ENCODE measurements at places on chromosomes 7 and 10. TPM values are rescaled to one million over a fixed set of nuclear protein-coding genes. Genes with fewer than 3 reads are reported as not detected.

DNA sequence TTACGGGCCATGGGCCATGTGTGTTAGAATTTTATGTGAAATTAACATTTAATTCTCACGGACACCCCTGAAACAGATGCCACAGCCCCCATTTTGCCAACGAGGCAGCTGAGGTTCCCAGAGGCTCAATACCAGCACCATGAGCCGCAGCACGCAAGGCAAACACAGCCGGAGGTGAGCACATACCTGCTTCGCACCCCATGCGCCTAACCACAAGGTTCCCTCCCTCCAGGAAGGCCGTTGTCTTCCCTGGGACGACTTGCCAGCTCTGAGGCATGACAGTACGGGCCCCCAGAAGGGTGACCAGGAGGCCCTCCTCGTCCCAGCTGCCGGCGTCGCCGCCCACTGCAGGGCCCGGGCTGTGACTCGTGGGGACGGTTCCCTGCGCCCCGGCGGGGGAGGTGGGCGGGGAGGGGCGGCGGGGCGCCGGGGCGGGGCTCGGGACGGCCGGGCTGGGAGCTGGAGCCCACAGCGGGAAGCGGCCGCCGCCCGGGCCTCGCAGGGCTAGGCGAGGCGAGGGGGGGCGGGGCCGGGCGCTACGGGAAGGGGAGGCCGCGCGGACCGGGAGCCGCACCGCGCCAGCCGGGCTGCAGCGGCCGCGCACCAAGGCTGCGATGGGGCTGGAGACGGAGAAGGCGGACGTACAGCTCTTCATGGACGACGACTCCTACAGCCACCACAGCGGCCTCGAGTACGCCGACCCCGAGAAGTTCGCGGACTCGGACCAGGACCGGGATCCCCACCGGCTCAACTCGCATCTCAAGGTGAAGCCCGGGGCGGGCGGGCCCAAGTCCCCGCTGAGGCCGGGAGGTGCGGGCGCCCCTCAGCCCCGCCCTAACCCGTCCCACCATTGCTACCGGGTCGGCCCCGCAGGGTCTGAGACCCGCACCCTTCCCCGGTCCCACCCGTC, at the start of gene CAV2:
TSS of gene CAV2 (plus strand) at position 571 of the 910 bp plus-strand sequence. CDS start at position 615, 44 bp downstream.
- peak; percentile 92 for ATAC-seq

GRCh38 chr10:104650072-104650471, 9.0 kb downstream of the SORCS3 start:
- no peak for ATAC-seq

DNA sequence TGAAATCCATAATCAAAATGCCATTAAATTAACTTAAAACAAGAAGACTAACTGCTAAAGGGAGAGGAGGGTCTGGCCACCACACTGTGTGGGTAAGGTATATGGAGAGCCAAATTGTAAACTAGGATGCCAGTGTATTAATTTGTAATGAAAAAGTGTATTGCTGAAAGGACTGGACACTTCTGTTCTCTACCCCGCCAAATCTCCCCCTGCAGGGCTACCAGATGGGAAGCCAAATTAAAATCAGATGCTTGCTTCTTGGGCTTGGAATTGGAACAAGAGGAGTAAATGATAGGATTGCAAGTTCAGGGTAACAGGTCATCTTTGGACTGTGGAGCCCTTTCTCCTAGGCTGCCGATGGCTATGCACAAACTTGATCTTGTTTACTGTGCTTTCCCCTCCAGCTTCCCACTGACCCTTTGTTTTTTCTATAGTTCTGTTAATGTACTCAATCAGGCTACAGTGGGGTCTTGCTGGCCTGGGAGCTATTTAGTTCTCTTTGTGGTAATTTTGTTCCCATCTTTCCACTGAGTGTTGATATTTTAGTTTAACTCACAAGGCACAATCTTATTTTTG, 932.1 kb upstream of the C7orf33 start:
- ATAC-seq = no peak

DNA sequence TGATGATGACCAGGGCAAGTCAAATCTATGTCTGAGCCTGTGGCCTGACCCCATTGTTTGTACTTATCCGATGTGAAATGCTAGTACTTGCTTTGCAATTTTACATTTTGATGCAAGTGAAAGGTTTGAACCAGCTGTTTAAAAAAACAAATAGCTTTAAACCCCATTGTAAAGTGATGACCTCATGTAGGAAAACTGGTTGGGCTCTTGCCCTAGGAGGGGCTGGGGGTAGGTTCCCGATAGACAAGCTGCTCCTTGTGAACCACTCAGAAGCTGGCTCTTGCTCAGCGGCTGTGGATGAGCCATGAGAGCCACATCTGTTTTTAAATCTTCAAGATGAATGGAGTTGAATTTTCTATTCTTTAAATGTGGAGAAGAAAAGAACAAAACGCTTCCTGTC, 185.3 kb downstream of the WDR11 start:
- ATAC-seq = no peak

DNA sequence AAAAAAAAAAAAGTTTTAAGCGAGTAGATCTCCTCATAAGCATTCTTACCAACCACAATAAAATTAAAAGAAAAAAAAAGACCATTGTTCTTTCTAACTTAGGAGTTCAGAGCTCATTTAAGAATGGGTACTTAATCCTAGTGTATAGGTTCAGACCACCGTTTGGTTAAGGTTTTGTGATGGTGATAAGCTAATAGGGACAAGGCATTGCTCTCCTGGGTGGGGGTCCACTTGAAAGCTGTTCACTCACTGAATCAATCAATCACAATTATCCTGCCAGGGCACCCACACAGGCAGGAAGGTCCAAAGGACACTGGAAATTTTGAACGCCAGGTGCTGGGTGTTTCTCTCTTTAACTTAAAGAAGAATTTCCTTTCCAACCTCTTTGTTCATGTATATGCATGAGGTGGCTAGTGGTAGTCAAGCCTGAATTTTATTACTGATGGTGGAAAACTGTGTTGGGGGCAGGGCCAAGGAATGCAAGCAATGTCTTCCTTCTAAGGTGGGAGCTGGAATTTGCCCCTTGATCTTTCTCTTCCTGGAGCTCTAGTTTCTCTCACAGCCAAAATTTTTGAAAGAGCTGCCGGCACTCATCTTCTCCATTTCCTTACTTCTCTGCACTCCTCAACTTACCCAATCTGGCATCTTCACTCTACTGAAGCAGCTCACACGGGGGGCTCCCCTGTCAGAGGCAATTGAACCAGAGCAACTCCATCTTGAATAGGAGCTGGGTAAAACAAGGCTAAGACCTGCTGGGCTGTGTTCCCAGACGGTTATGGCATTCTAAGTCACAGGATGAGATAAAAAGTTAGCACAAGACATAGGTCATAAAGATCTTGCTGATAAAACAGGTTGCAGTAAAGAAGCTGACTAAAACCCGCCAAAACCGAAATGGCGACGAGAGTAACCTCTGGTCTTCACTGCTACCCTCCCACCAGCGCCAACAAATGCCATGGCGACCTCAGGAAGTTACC, 7.5 kb upstream of the FAM131B start:
- no peak for ATAC-seq

- ATAC-seq = no peak
Observed at GRCh38 chr7:84085147-84085546, 109.4 kb downstream of the SEMA3A start.

- peak; percentile 87 for ATAC-seq
Observed at GRCh38 chr7:2241580-2242540, at the start of the genes MRM2 and NUDT1. Gene MRM2, minus strand, starts transcription at chr7:2242205. Its CDS starts 36 bp downstream, at chr7:2242169. Gene NUDT1, plus strand, starts transcription at chr7:2242226. Its CDS starts 2,349 bp downstream, at chr7:2244575.

DNA sequence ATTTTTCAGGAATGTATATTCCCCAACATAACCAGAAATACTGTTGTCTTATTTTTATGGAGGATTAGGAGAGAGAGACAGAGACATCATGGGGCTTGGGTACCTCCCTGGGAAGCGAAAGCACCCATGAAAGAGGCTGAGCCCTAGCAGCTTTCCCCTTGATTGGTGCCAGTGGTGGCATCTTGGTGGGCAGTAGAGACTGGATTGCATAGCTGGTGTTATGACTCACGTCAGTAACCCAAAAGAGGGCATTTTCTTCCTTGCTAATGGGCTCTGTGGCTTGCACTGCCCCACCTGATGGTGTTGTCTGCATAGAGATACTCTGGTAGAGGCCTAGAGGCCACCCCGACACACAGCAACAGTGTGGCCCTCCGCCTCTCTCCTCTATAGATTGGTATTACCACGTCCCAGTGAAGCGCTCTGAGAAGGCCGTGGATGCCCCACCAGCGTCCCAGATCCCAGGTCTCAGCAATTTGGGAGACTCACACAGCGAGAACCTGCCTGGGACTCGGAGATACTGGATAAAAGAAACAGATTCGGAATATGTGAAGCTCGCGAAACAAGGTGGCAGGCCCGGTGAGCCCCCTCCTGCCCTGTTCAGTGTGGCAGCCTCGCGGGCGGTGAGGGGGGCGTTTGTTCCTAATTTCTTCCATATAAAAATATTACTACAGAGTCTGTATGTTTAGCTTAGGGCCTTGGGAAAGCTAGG, 5.8 kb downstream of the C7orf57 start:
- no peak for ATAC-seq

DNA sequence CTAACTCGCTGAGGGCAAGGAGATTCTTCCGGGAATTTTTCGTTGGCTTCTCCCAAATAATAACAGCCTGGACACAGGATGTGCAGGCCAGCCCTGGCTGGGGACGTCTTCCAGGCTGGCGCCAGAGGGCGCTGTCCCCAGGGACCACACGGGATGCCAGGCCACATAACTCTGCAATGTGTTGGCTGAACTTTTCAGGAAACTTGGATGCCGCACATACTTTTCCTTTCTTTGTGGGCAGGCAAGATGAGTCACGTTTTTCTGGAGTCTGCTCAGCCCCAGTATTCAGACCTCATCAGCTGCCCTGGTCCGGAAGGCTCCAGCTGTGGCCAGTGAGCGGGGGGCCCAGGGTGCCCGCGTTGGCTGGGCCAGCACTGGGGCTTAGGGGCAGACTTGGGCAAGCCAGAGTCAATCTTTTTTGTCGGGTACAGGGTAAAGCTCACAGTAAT, 122.7 kb downstream of the PRKAG2 start:
- ATAC-seq = peak; percentile 91

DNA sequence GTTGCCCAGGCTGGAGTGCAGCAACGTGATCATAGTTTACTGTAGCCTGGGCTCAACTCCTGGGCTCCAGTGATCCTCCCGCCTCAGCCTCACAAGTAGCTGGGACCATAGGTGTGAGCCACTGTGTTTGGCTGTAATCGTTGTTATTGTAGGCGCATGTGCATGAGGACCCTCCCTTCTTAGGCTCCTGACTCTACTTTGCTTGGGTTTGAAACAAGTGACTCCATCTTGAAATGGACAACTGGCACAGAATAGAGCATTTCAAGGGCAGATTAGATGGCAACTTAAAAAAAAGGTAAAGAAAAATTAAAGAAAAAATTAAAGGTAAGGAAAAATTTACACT, 15.4 kb upstream of the GIMAP8 start:
- no peak for ATAC-seq

DNA sequence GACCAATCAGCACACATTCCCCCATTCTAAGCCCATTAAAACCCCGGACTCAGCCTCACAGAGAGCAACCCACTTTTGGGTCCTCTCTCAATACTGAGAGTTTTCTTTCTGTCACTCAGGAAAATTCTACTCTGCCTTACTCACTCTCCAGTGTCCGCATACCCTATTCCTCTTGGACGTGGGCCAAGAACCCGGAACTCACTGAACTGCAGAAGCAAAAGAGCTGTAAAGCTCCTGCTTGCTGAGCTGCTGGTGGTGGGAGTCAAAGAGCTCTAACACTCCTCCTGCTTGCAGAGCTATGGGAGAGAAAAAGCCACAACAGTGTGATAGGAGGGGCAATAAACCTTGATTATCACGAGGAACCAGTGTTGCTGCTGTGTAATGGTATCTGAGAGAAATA, 386.9 kb downstream of the POM121L12 start:
- ATAC-seq = no peak

- no peak for ATAC-seq
Observed at GRCh38 chr10:13001887-13002212, 337 bp upstream of the CCDC3 start.

DNA sequence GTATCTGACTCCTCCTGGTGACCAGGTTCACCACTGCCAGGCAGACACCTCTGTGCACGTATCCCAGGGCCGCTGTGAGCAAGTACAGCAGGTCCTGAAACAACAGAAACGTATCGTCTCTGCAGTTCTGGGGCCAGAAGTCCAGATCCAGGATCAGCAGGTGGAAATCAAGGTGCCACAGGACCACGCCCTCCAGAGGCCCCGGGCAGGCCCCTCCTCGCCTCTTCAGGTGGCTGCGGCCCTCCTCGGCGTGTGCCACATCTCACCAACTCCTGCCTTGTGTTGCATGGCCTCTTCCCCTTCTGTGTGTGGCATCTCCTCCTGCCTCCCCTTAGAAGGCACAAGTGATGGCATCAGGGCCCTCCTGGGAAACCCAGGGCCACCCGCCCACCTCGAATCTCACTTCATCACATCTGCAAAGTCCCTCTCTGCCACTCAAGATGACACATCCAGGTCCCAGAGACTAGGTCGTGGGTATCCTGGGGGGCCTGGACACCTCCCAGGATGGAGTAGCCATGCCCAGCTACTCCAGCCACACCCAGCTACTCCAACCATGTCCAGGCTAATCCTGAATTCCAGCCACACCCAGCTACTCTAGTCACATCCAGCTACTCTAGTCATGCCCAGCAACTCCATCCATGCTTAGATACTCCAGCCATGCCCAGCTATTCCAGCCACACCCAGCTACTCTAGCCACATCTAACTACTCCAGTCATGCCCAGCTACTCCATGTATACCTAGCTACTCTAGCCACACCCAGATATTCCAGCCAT, 52.6 kb upstream of the DNAAF5 start:
- ATAC-seq = no peak

GRCh38 chr7:12769444-12769843, 82.0 kb downstream of the ARL4A start:
- no peak for ATAC-seq

DNA sequence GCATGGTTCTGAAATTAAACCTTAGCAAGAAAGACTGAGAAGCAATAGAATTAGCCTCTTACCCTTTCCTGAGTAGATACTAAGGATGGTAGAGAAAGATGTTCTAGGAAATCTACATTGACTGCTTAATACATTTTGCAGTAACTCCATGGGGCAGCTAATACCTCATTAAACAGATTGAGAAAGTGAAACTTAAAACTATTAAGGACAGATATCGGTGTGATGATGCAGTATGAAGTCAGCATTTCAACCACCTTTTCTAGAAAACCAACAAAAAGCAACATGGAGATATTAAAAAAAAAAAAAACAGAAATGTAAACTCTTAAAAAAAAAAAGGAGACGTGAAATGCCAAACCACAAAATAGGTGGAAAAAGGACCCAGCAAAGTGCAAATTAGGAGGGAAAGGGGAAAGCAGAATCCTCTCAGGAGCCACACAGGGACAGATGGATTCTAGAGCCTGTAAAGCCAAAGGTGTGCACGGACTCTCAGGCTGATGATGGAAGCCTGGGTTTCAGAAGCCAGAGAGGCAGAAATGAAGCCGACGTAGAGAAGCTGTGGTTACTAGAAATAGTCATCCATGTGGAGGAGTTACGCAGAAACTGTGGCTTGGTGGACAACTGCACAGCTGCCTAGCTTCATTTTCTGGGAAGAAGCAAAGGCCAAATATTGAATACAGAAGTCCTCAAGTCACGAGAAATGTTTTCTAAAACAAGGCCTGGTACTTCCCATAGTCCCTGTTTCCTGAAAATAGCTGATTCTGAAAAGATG, 38.1 kb upstream of the GPR141 start:
- ATAC-seq = no peak

GRCh38 chr7:10343108-10343507, 630.6 kb upstream of the PHF14 start:
- no peak for ATAC-seq

Gene TMEM178B
- 1.4 TPM for total RNA-seq

Gene TBXAS1
- 23.0 TPM for total RNA-seq

Gene MICU1
- total RNA-seq = 40.3 TPM

Gene EZH2
- 0.62 TPM for total RNA-seq

Gene ACSM6
- not detected for total RNA-seq

Gene CLCN1
- not detected for total RNA-seq

Gene OR2A42
- not detected for total RNA-seq
